ENCODE measurements at places on chromosomes 13 and 19. TPM values are rescaled to one million over a fixed set of nuclear protein-coding genes. Genes with fewer than 3 reads are reported as not detected.

DNA sequence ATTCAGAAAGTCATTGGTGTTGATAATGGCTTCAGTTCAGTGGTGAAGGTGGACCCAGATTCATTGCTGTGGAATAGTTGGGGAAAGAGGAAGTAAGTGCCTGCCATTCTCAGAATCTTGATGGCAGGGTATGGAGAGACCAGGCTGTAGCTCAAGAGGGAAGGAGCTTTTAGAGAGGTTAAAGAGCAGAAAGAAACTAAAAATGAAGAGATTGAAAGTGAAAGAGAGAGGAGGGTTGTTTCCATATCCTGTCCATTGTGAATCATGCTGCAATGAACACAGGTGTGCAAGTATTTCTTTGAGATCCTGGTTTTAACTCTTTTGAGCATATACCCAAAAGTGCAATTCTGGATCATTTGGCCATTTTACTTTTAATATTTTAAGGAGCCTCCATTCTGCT, 12.5 kb downstream of the GJB6 start:
- DNase-seq = no peak

GRCh38 chr13:77554069-77554468, 18.6 kb downstream of the SCEL start:
- no peak for DNase-seq

- DNase-seq = no peak
Observed at GRCh38 chr19:31346184-31347059, 2.8 kb downstream of the TSHZ3 start.

GRCh38 chr19:1210227-1210538, 4.6 kb downstream of the STK11 start:
- DNase-seq = no peak

GRCh38 chr13:95185311-95185710, 115.9 kb downstream of the ABCC4 start:
- DNase-seq = no peak

- DNase-seq = no peak
Observed at GRCh38 chr13:36606060-36606459, 67.8 kb upstream of the SERTM1 start.

GRCh38 chr13:50919277-50919676, 9.7 kb downstream of the RNASEH2B start:
- no peak for DNase-seq

DNA sequence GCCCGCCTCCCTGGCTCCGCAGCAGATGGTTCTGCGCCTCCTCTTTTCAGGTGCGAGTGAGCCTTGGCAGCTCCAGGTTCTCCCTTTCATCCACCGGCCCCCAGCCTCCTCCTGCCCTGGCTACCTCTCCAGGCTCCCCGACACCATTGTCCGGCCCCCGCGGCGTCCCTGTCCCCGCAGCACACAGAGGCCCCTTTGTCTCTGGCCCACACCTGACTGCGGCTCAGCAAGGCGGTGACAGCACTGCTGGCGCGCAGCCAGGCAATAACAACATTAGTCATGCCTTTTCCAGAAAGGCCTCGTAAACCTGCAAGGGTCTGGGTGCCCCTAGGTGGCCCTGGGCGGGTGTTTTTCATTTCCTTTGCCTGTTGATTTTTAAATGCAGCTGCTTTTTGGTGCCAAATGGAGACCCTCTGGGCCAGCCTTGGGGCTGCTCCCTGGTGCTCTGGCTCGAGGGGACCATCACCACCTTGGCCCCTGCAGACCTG, 73.2 kb upstream of the MEDAG start:
- DNase-seq = peak; percentile 29

DNA sequence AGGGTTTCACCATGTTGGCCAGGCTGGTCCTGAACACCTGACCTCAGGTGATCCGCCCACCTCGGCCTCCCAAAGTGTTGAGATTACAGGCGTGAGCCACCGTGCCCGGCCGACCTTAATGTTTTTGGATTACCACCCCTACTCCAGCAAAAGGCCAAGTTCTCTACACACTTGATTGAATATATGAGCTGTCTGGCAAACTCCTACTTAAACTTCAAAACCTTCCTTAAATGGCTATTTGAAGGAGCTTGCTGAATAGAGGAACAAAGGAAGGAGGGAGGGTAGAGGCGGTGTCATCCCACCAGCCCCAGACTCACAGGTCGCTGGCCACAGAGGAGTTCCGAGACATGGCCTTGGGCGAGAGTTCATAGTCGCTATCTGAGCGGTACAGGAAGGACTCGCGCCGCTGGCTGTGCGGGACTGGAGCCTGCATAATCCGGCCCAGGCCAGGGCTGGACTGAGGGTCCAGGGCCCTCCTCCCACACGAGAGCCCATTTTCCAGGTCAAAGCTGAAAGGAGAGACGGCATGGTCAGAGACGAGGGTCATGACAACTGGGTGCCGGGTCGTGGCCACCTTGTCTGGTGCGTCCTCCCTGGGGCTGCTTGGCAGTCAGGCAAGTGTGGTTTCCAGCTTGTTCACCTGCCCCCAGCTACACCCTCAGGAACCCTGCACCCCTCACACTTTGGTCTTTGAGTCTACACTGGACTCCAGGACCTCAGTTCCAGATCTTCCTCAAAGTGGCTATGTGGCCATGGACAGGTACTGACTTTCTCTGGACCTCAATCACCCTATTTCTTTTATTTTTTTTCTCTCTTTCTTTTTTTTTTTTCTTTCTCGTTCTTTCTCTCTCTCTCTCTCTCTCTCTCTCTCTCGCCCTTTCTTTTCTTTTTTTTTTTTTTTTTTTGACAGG, 4.2 kb downstream of the PDE4C start:
- DNase-seq = no peak

GRCh38 chr13:66895780-66896179, 334.4 kb downstream of the PCDH9 start:
- no peak for DNase-seq

- no peak for DNase-seq
Observed at GRCh38 chr19:35641515-35642151, at the start of gene ETV2. ETV2 (plus strand) TSS chr19:35641745; CDS start chr19:35642461, 716 bp downstream.

- DNase-seq = no peak
Observed at GRCh38 chr19:9151367-9151766, 11.2 kb downstream of the ZNF317 start.

DNA sequence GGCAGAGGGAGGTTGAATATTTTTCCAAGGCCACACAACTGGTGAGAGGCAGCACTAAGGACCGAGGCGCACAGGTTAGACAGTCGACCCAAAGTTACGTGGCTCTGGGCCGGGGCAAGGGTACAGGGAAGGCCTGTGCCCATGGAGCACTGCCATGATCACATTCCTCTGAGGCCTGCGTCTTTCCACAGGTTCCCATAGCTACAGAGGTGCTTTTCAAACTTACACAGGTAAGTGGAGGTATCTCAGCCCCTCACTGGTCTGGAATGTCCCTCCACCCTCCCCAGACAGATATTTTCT, 814 bp downstream of the ZNF211 start:
- no peak for DNase-seq

PPP6R1 gene
- total RNA-seq = 39.8 TPM

SIGLEC8 gene
- total RNA-seq = 0.16 TPM

SYNGR4 gene
- not detected for total RNA-seq

C1QTNF9 gene
- 3.0 TPM for total RNA-seq
